ENCODE measurements at places on chromosomes 1 and 21.

GRCh38 chr1:54980046-54980527 lies 341 bp upstream of the TMEM61 start:
- DNase-seq: no peak

- DNase-seq: no peak
Observed at GRCh38 chr1:31668303-31668883, 23.7 kb upstream of the PEF1 start.

DNA sequence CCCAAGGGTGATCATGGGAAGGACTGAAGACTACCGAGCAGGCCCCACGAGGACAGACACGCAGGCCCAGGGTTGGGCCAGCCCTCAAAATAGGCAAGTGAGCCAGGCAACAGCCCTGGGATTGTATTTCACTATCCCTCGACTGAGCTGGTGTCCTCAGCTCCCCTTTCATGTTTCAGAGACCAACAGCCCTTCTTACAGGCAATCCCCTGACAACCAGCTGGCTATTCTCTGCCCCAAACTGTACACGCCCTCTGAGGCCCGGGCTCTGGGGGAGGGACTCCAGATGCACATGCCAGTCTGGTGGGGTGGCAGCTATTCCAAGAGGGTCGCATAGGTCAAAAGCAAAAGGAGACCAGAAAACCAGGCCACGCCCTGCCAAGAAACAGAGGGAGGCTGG lies 243.0 kb downstream of the TOMM20 start:
- DNase-seq: no peak

- DNase-seq: no peak
Observed at GRCh38 chr1:174626031-174627025, 178.6 kb downstream of the GPR52 start.

DNA sequence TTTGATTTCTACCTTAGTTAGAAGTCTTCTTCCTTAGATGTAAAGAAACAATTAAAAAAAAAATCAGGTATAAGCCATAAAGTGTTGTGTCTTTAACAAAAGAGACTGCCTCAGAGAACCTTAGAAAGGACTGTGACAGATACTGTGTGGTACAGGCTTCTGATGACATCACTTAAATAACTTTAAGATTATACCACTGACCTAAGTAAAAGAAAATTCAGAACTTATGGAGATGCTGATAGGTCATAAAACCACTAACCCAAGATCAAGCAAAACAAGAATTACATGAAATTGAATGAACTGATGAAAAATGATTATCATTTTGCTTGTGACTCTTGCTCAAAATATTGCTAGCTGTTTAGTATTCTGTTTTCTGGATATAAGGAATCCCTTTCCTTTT lies 220.8 kb downstream of the NRIP1 start:
- DNase-seq: no peak

GRCh38 chr21:16943231-16943630 lies 569.6 kb upstream of the CXADR start:
- no peak for DNase-seq

- DNase-seq: no peak
Observed at GRCh38 chr1:184954232-184954995, 19.9 kb downstream of the NIBAN1 start.

DNA sequence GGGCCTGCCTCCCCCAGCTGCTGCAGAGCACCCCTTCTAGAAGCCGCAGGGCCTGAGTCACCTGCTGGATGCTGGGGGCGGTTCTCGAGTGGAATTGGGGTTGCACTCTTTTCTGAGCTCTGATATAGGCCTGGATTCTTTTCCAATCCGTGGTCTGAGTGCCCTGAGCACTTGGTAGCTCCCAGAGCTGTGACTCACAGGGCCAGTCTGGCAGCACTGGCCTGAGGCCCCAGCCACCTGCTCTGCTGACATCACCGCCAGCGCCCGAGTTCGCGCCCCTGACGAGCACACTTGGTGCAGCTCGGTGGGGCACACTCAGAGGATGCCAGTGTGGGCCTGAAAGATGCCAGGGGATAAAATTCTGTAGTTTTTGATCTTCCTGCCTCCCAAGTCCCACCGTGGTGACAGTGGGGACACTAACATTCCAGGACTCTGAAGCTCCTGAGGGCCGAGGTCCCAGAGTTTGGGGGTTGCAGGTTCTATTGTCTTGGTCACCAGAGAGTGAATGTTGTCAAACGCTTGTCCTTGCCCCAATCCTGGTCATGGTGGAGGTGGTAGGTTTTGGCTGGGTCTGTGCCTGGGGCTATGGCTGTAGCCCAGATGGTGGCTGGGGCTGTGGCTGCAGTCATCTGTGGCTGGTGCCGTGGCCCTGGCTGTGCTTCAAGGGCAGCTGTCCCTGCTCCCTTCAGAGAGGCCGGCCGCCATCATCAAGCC lies 74.6 kb downstream of the OBSCN start:
- DNase-seq: peak; percentile 5

- no peak for DNase-seq
Observed at GRCh38 chr21:37871121-37871862, 45.0 kb downstream of the KCNJ6 start.

- no peak for DNase-seq
Observed at GRCh38 chr21:45329261-45330074, 41.8 kb upstream of the POFUT2 start.

DNA sequence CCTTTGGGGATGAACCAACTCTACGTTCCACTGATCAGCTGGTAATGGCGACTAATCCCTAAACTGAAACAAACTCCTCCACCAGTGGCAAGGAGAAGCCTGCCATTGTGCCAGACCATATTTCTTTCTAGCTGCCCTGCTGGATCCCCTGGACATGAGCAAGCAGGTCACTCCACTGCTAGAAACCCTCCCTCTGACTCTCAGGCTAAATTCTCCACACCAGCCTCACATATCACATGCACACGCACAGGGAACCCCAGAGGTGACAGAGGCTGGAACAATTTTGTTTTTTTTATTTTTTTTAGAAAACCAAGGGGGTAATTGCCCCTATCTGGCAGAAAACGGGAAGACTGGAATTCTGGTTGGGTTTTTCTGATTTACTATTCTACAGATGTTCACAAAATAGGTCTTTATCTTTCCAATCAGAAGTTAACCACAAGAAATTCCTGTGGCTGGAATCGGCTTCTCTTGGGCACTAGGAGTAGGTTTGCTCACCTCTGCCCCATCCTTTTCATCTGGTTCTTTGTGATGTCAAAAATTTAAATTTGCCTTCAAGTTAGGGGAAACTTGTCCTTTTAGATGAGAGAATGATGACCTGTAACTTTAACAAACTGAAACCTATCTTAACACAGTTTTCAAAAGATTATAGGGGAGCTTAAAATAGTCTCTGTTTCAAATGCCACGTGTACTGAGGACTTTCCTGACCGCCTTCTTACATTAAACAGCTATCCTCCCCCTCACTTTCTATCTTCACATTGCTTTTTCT lies 258.1 kb downstream of the SDCCAG8 start:
- no peak for DNase-seq

DNA sequence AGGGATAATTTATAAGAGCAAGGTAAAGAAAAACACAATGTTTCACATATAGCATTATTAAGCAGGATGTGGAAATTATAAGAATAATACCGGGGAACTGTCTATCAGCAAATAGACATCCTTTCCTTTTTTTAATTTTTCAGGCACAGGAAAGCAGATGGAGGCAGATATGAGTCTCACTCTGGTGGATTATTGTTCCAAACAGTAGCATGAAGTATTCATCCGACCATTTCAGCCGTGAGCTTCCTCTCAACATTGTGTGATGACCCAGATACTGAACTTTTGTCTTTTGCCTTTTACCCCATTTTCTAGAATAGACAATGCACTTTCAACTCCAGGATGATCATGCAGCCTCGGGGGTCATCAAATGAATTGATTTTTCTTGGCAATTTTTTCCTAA lies 599.8 kb downstream of the ADGRL2 start:
- no peak for DNase-seq

DNA sequence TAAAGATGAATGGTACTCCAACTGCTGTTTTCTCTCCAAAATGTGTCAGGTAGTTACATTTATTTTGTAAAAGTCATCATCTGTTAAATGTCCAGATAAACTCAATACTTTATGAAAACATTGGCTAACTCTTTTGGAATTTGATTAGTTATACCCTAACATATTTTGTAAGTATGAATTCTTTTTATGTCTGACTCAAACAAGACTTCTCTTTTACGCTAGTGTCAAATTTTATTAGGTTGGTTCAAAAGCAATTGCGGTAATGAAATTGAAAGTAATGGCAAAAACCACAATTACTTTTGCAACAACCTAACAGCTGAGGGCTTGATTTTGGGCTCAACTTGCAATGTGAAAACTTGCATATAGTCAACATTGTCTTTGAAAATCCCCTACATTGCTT lies 41.0 kb upstream of the USP25 start:
- DNase-seq: no peak

GRCh38 chr1:167554028-167554779 lies 642 bp upstream of the CREG1 start:
- DNase-seq: no peak

DNA sequence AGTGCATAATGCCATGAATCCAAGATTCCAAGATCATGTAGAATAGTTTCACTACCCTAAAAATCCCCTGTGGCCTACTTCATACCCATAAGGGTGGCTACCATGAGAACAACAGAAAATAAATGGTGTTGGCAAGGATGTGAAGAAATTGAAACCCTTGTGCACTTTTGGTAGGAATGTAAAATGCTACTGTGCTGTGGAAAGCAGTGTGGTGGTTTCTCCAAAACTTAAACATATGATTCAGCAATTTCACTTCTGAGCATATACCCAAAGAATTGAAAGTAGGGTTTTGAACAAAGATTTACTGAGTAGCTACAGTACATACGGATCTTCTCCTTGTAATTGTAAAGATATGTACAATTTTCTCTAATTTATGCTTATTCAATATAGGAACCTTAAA lies 16.0 kb downstream of the FNBP1L start:
- DNase-seq: no peak

DNA sequence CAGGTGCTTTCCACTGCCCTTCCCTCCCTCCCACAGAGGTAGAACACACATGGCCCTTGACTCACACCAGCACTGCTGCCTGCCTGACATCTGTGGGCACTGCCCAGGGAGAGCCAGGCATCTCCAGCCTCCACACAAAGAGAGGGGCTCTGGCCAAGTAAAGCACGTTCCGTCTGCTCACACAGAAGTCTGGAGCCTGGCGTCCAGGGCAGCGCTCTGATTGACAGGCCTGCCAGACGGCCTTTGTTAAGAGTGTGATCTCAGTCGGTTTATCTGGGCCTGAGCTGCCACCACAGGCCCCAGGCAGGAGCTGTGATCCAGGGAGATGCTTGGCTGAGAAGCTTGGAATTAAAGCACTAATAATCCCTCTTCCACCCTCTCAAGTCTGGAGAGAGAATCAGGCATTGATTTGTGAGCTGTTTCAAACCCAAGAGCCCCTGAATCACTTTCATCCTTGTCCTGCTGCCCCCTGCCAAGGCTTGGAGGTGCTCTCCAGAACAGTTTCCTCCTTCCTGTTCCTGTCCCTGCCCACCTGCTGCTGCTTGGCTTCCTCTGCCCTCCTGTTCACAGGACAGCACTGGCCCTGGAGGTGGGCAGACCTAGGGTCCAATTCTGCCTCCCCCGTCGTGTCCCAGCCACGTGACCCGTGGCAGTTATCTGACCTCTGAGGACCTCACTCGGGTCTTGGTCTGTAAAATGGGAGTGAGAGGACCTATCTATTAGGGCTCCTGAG lies 3.7 kb downstream of the DMRTB1 start:
- no peak for DNase-seq

Data from transverse colon (tissue), 4 donors.